ENCODE measurements at places on chromosomes 6 and 20. TPM values are rescaled to one million over a fixed set of nuclear protein-coding genes. Genes with fewer than 3 reads are reported as not detected.

The PRPH2 gene
- 2.0 TPM for polyA plus RNA-seq

The ARHGAP40 gene
- not detected for polyA plus RNA-seq

The BPIFB1 gene
- not detected for polyA plus RNA-seq

The PTCRA gene
- not detected for polyA plus RNA-seq

The EFCAB8 gene
- not detected for polyA plus RNA-seq

The HTR1E gene
- polyA plus RNA-seq: 1.1 TPM

The HNF4A gene
- 0.07 TPM for polyA plus RNA-seq

The DEK gene
- polyA plus RNA-seq: 55.5 TPM

The TXLNB gene
- 6.1 TPM for polyA plus RNA-seq

The MATN4 gene
- polyA plus RNA-seq: not detected

The COL20A1 gene
- polyA plus RNA-seq: 0.10 TPM

The SNAP25 gene
- 6.3 TPM for polyA plus RNA-seq
